ENCODE measurements at places on chromosomes 4 and X.

DNA sequence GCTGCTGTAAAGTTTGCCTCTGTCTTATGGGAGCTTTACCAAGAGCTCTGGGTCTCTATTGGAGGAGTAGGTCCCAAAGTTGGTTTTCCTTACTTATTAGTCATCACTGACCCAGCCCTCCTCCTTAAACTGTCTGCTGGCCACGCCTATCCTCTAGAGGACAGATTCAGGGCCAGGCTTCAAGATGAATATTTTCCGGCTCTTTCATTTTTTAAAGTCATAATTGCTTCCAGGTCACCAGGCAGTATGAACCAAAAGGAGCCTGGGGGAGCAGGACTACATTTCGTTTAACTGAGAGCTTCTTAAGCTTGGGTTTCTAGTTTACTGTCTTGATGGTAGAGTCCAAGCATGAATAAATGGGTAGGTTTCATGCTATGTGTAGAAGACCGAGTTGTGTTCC, 13.7 kb downstream of the BCORL1 start:
- H3K4me1 ChIP-seq = peaks cover 9% of the 10 kb centered on the region
- no peak overlapping the region for H3K4me3 ChIP-seq
- H3K27ac ChIP-seq = no peak overlapping the region
- no peaks in the 10 kb centered on the region for H3K27me3 ChIP-seq

DNA sequence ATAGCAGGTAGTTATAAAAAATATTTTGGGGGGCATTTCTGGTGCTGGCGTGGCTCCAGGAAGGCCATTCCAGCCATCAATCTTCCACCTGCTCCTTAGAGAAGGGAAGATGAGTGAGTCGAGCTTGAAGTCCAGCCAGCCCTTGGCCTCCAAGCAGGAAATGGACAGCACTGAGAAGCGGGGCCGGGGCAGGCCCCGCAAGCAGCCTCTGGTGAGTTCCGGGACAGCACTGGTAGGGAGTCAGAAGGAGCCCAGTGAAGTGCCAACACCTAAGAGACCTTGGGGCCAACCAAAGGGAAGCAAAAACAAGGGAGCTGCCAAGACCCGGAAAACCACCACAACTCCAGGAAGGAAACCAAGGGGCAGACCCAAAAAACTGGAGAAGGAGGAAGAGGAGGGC, 29.2 kb upstream of the COX18 start:
- H3K27ac ChIP-seq = no peak overlapping the region
- no peak overlapping the region for H3K4me3 ChIP-seq
- H3K27me3 ChIP-seq = no peaks in the 10 kb centered on the region
- H3K4me1 ChIP-seq = no peaks in the 10 kb centered on the region

GRCh38 chrX:155216940-155217440, 730 bp downstream of the VBP1 start:
- peaks cover 9% of the 10 kb centered on the region for H3K36me3 ChIP-seq
- H3K4me3 ChIP-seq = peak overlapping the region; percentile 99
- DNase-seq = peak; percentile 6
- no peaks in the 10 kb centered on the region for H3K27me3 ChIP-seq
- H3K4me1 ChIP-seq = peaks cover 21% of the 10 kb centered on the region

- H3K4me3 ChIP-seq = no peak overlapping the region
- no peaks in the 10 kb centered on the region for H3K36me3 ChIP-seq
- H3K4me1 ChIP-seq = peaks cover 6% of the 10 kb centered on the region
- H3K27ac ChIP-seq = no peak overlapping the region
- no peaks in the 10 kb centered on the region for H3K27me3 ChIP-seq
Measured at GRCh38 chr4:20520901-20521300, 179.4 kb upstream of the PACRGL start.

DNA sequence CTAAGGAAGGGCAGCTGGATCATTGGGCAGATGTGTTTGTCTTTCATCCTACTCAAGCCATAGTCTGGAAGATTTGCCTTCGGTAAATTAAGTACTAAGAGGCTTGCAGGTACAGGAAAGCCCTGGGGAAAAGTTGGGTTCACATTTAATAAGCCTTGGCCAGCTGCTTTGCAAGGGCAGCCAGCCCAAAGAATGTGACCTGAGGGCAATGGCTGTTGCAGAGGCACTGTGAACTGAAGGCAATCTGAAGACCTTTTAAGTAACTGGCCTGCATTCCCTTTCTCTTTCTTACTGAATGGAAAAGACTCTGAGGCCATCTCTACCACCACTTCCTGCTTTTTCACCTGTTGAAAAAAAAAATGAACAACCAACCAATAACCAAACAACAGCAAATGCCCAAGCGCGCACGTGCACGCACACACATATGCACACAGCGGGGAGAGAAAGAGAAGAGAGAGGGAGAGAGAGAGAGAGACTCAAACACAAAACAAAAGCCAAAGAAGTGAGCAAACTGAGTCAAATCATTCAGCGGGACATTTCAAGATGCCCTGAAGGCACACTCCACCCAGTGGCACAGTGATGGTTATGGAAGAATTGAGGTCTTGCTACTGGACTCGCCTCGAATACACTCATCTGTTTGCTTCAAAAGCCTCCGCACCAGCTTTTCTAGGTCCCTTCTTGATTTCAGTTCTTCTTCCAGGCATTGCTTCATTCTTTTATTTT, 19.6 kb downstream of the CD40LG start:
- no peaks in the 10 kb centered on the region for H3K27me3 ChIP-seq
- H3K4me3 ChIP-seq = no peak overlapping the region
- no peaks in the 10 kb centered on the region for H3K4me1 ChIP-seq
- DNase-seq = no peak

- H3K4me1 ChIP-seq = no peaks in the 10 kb centered on the region
- DNase-seq = no peak
- no peaks in the 10 kb centered on the region for H3K36me3 ChIP-seq
- no peaks in the 10 kb centered on the region for H3K27me3 ChIP-seq
Measured at GRCh38 chrX:21955403-21956189, 15.1 kb downstream of the SMS start.

DNA sequence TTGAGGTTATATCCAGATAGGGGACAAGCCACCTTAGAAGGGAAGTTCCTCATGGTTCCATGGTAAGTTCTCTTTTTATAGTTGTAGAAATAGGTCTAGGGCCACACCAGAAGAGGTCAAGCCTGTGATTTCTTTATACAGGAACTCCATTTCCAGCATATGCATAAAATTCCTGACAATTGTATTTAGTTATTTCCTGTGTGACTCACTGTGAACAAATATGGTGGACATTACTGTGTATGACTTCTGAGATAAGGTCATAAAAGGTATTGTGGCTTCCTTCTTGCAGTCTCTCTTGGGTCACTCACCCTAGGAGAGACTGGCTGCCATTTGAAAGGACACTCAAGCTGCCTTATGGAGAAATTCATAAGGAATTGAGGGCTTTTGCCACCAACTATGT, 2.2 kb upstream of the C4orf36 start:
- H3K36me3 ChIP-seq = no peaks in the 10 kb centered on the region
- H3K27me3 ChIP-seq = no peaks in the 10 kb centered on the region
- H3K27ac ChIP-seq = peak overlapping the region; percentile 63
- peaks cover 29% of the 10 kb centered on the region for H3K4me1 ChIP-seq
- H3K4me3 ChIP-seq = no peak overlapping the region

- peaks cover 20% of the 10 kb centered on the region for H3K27me3 ChIP-seq
- no peaks in the 10 kb centered on the region for H3K36me3 ChIP-seq
- H3K27ac ChIP-seq = no peak overlapping the region
- no peak overlapping the region for H3K4me3 ChIP-seq
- no peak for DNase-seq
- H3K4me1 ChIP-seq = no peaks in the 10 kb centered on the region
Measured at GRCh38 chr4:87916626-87917025, 58.9 kb upstream of the SPP1 start.

DNA sequence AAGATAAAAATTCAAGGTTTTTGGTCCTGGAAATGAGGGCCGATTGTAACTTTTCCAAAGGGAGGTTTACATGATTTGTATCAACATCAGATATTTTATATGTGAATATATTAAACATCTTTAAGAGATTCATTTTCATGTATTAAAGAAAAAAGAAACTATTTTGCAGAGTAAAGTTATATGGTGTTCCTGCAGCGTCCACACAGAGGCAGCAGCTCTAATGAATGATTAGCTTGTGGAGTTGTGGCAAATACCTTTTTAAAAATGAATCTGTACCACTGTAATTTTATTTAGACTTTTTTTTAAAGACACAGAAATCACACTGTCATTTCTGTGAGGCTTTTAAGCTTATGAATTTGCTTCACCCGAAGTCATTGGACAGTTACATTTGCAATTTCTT, 25.6 kb upstream of the FHDC1 start:
- no peak overlapping the region for H3K4me3 ChIP-seq
- H3K27ac ChIP-seq = no peak overlapping the region
- no peaks in the 10 kb centered on the region for H3K36me3 ChIP-seq
- H3K27me3 ChIP-seq = no peaks in the 10 kb centered on the region
- no peaks in the 10 kb centered on the region for H3K4me1 ChIP-seq

- H3K4me1 ChIP-seq = peaks cover 78% of the 10 kb centered on the region
- no peaks in the 10 kb centered on the region for H3K36me3 ChIP-seq
- H3K27ac ChIP-seq = peak overlapping the region; percentile 85
- H3K4me3 ChIP-seq = peak overlapping the region; percentile 38
- DNase-seq = peak; percentile 87
Measured at GRCh38 chr4:176780995-176781738, 11.6 kb downstream of the VEGFC start.

DNA sequence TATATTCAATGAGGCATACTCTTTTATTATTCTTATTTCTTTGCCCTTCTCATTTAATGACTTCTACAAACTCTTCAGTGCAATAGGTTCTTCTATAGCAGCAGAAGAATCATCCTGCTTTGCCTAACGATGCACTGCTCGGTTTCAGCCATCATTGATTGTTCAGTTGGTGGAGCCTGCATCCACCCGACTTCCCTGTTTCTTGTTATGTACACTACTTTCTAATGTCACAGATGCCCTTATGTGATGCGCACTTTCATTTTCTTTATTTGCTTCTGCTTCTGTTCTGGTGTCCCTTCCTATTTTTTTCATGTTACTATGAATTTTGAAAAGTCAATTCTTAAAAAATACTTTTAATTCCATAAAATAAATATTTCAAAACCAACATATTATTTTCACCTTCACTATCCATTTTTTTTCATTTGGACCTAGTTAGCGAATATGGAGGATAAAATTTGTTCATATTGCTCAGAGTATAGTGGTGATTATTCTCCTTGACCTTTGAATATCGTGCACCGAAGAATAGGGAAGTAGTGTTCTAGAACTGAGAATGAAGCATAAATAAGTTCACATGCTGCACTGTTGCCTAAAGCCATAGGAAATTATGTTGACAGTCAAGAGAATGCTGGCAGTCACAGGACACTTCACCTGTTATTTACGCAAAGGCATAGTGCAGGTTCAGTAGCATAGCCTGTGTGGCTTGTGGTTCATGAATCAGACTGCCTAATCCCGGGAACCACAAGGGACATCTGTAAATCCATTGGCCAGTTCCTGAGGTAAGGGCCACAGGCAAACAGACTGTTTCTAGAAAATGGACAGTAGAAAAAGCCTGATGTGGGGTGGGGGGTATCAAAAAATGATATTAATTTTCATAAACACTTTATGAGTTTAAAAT, 21.3 kb upstream of the SFRP2 start:
- no peak overlapping the region for H3K27ac ChIP-seq
- peak; percentile 64 for DNase-seq
- H3K27me3 ChIP-seq = peaks cover 32% of the 10 kb centered on the region
- no peak overlapping the region for H3K4me3 ChIP-seq
- no peaks in the 10 kb centered on the region for H3K36me3 ChIP-seq
- no peaks in the 10 kb centered on the region for H3K4me1 ChIP-seq

GRCh38 chr4:2793586-2794485, 951 bp downstream of the SH3BP2 start:
- peak; percentile 58 for DNase-seq
- peaks cover 26% of the 10 kb centered on the region for H3K4me1 ChIP-seq
- no peaks in the 10 kb centered on the region for H3K36me3 ChIP-seq
- no peaks in the 10 kb centered on the region for H3K27me3 ChIP-seq
- H3K27ac ChIP-seq = 0 out of 2 replicates have a peak overlapping the region, but pooled peaks have one; percentile 5
- H3K4me3 ChIP-seq = peak overlapping the region; percentile 67

- no peak overlapping the region for H3K27ac ChIP-seq
- peak; percentile 66 for DNase-seq
- H3K36me3 ChIP-seq = no peaks in the 10 kb centered on the region
- H3K4me3 ChIP-seq = no peak overlapping the region
- no peaks in the 10 kb centered on the region for H3K27me3 ChIP-seq
Measured at GRCh38 chrX:107978707-107979307, 3.4 kb downstream of the TEX13B start.

DNA sequence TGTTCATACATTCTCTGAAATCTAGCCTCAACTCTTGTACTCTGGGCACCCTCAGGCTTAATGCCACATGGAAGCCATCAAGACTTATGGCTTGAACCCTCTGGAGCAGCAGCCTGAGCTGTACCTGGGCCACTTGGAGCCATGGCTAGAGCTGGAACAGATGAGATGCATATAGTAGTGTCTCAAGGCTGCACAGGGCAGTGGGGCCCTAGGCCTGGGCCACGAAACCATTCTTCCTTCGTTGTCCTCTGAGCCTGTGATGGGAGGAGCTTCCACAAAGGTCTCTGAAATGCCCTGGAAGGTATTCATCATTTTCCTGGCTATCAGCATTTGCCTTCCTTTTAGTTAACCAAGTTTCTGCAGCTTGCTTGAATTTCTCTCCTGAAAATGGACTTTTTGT, 1427.2 kb upstream of the PCDH10 start:
- H3K36me3 ChIP-seq = no peaks in the 10 kb centered on the region
- DNase-seq = no peak
- no peak overlapping the region for H3K4me3 ChIP-seq
- H3K27me3 ChIP-seq = no peaks in the 10 kb centered on the region
- no peaks in the 10 kb centered on the region for H3K4me1 ChIP-seq

DNA sequence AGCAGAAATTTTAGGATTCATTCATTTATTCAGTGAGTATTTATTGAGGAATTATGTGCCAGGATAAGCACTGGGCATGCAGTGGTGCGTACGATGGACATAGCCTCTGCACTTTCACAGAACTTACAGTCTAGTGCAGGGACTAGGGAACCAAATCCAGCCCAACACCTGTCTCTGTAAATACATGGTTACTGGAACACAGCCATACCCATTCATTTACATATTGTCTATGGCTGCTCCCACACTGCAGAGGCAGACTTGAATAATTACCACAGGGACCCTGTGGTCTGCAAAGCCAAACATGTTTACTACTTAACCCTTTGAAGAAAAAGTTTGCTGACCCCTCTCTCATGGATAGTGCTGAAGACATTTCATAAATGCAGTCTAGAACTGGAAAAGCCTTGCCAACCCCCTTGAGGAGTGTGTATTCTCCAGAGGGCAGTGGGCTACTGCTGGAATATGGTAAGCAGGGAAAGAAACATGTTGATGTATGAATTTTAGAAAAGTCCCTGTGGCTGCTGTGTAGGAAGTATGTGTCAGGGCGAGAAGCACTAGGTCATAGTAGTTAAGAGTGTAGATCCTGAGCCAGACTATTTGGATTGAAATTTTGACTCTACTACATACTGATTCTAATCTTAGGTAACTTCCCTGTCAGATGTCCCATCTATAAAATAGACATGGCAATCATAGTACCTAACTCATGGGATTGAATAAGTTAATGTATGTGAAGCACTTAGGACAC, 75.5 kb downstream of the GALNT7 start:
- H3K27me3 ChIP-seq = no peaks in the 10 kb centered on the region
- H3K4me1 ChIP-seq = peaks cover 18% of the 10 kb centered on the region
- DNase-seq = no peak
- H3K27ac ChIP-seq = peak overlapping the region; percentile 20
- no peak overlapping the region for H3K4me3 ChIP-seq
- no peaks in the 10 kb centered on the region for H3K36me3 ChIP-seq

GRCh38 chr4:72383439-72383838, 185.6 kb downstream of the ADAMTS3 start:
- no peak overlapping the region for H3K4me3 ChIP-seq
- H3K4me1 ChIP-seq = no peaks in the 10 kb centered on the region
- H3K27me3 ChIP-seq = no peaks in the 10 kb centered on the region
- no peak overlapping the region for H3K27ac ChIP-seq
- H3K36me3 ChIP-seq = no peaks in the 10 kb centered on the region
- DNase-seq = no peak

- H3K36me3 ChIP-seq = no peaks in the 10 kb centered on the region
- no peaks in the 10 kb centered on the region for H3K27me3 ChIP-seq
- no peak overlapping the region for H3K27ac ChIP-seq
- H3K4me3 ChIP-seq = no peak overlapping the region
Measured at GRCh38 chr4:151319490-151319889, 5.9 kb downstream of the SH3D19 start.
